Upper lobe of left lung (tissue), 6 donors: ENCODE measurements at places on chromosomes 1 and 21. TPM values are rescaled to one million over a fixed set of nuclear protein-coding genes. Genes with fewer than 3 reads are reported as not detected.

The POLR3C gene
- total RNA-seq = 24.6 TPM

GRCh38 chr1:69994241-69994640, 211.1 kb downstream of the LRRC40 start:
- no peak for DNase-seq
- no peak overlapping the region for H3K27ac ChIP-seq
- H3K36me3 ChIP-seq = no peaks in the 10 kb centered on the region
- no peak overlapping the region for H3K4me3 ChIP-seq

The TFF1 gene
- total RNA-seq = 0.72 TPM

GRCh38 chr1:119712342-119713038, 756 bp downstream of the PHGDH start:
- peak; percentile 71 for DNase-seq
- peaks cover 18% of the 10 kb centered on the region for H3K4me1 ChIP-seq
- peaks cover 2% of the 10 kb centered on the region for H3K27me3 ChIP-seq
- peak overlapping the region; percentile 51 for H3K4me3 ChIP-seq
- H3K36me3 ChIP-seq = no peaks in the 10 kb centered on the region

DNA sequence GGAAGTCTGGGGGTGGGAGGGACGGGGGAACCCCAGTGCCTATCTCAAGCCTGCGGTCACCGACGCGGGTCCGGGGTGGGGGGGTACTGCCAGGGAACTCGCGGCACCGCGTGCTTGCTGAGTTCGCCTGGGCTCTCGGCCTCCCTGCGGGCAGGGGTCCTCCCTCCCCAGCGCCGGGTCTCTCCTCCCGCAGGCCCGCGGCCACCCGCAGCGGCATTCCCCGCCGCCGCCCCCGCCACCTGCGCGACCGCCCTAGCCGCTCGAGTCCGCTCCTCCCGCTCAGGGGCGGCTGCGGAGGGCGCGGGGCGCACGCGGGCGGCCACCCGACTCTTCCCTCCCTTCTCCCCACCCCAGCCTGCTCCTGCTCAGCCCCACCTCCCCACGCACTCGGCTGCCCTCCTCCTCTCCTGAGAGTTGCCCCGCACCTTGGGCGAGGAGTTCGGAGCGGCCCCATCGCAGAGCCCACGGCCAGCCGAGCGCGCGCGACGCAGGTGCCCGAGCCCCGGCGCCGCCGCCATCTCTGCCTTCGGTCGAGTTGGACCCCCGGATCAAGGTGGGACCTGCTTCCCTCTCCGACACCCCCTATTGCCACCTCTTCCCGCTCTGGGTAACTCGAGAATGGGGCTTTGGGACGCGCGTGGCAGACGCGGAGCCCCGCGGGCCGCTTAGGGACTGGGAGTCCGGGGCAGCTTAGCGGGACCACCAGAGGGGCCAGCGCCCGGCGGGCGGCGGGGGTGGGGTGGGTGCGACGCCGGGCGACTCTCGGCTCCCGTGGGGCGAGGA, 105.0 kb downstream of the LEPR start:
- H3K4me3 ChIP-seq = peak overlapping the region; percentile 39
- peaks cover 12% of the 10 kb centered on the region for H3K27me3 ChIP-seq
- H3K36me3 ChIP-seq = no peaks in the 10 kb centered on the region
- DNase-seq = no peak
- H3K4me1 ChIP-seq = peaks cover 11% of the 10 kb centered on the region

The CSF3R gene
- total RNA-seq = 192 TPM

The CD58 gene
- total RNA-seq = 37.7 TPM

The HRNR gene
- not detected for total RNA-seq

The LHX8 gene
- total RNA-seq = not detected

GRCh38 chr1:35536556-35537162, 20.5 kb downstream of the KIAA0319L start:
- no peaks in the 10 kb centered on the region for H3K27me3 ChIP-seq
- DNase-seq = no peak
- H3K4me1 ChIP-seq = peaks cover 55% of the 10 kb centered on the region
- no peaks in the 10 kb centered on the region for H3K36me3 ChIP-seq
- no peak overlapping the region for H3K4me3 ChIP-seq
- H3K27ac ChIP-seq = no peak overlapping the region

- peak overlapping the region; percentile 97 for H3K27ac ChIP-seq
- peaks cover 75% of the 10 kb centered on the region for H3K4me1 ChIP-seq
- H3K36me3 ChIP-seq = no peaks in the 10 kb centered on the region
- H3K27me3 ChIP-seq = no peaks in the 10 kb centered on the region
- DNase-seq = no peak
These were observed 116.5 kb upstream of the IRF2BP2 start for GRCh38 chr1:234726359-234726943.

The SEMA4A gene
- 63.9 TPM for total RNA-seq

DNA sequence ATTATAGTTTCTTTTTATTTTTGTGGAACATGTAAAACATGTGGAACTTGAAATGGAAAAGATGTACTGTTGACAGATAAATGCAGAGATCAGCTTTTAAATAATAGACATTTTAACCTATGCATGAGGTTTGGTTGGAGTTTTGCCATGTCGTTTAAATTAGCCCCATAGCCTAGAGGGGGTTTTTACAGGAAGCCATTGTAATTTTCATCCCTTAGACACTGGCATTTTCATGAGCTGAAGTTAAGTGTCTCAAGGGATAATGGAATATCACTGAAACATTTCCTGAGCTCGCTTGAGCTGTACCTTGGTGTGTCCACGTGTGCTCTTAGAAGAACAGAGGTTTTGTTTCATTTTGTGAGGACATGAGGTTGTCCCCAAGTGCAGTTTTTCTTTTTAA, 54.2 kb downstream of the HMCN1 start:
- H3K27ac ChIP-seq = no peak overlapping the region
- no peak for DNase-seq
- no peaks in the 10 kb centered on the region for H3K27me3 ChIP-seq
- H3K36me3 ChIP-seq = no peaks in the 10 kb centered on the region

DNA sequence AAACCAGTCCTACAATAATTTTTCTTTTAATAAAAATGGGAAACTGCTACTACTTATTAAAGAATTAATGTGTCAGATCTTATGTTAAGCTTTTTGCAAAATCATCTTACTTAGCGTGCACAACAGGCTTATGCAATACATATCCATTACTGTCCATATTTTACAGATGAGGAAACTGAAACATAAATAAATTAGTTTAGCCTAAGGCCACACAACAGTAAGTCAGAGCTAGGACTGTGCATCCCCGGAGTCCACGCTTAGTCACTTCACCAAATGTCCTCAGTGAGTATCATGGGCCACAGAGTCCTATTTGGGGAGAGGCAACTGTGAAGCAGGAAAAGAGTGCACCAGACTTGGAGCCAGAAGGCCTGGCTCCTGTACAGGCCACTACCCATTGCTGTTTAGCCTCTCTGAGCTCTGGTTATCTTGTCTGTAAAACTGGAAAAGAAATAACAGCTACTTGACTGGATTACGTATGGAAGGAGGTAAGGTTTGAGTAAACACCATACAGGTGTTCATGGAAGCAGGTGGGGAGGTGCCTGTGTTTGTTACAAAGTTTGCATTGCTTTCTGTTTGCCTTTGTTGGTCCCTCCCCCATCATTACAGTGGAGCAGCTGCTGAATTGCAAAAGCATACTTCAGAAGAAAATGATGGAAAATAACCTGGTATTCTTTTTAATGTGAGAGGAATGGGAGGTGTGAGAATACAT, 192.8 kb downstream of the FCRL5 start:
- H3K4me1 ChIP-seq = no peaks in the 10 kb centered on the region
- no peaks in the 10 kb centered on the region for H3K27me3 ChIP-seq
- no peak overlapping the region for H3K27ac ChIP-seq
- no peak overlapping the region for H3K4me3 ChIP-seq
- no peaks in the 10 kb centered on the region for H3K36me3 ChIP-seq

DNA sequence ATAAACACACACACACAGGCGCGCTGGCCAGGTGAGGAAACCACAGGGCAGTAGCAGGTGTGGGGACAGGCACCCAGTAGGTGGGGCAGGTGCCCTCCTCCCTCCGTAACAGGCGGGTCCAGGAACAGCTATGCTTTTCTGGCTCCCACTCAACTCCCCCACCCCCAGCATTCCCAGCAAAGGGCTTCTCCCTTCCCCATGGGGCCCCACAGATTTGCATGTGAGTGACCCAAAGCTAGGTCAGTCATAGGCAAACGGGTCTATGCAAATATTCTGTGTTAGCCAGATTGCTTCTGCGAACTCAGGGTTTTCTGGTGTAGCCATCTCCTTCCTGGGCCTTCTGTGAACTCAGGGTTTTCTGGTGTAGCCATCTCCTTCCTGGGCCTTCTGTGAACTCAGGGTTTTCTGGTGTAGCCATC, 114.2 kb downstream of the SIK1 start:
- H3K36me3 ChIP-seq = no peaks in the 10 kb centered on the region
- peaks cover 9% of the 10 kb centered on the region for H3K4me1 ChIP-seq
- no peak overlapping the region for H3K27ac ChIP-seq
- no peak overlapping the region for H3K4me3 ChIP-seq

The GUCA2B gene
- not detected for total RNA-seq

GRCh38 chr21:39850333-39850732, 16.9 kb upstream of the PCP4 start:
- no peak overlapping the region for H3K4me3 ChIP-seq
- no peaks in the 10 kb centered on the region for H3K4me1 ChIP-seq
- DNase-seq = peak; percentile 41
- H3K36me3 ChIP-seq = no peaks in the 10 kb centered on the region

The SMIM1 gene
- 10.9 TPM for total RNA-seq

DNA sequence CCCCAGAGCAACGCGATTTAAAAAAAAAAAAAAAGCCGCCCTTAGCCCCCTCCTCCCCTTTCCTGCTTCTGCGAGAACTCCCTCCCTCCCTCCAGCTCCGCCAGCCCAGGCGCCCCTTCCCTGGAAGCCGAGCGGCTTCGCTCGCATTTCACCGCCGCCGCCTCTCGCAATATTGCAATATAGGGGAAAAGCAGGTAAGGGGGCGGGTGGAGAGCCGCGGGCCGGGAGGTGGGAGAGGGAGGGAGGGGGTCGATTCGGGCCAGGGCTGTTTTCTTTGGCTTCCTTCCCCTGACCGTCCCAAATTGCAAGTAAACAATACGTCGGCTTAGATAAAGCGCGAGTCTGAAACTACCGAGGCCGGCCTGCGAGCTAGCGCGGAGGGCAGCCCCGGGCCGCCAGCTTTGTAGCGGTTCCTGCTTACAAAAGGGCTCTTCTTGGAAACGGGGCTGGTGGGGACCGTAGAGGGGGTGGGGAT, 408 bp downstream of the LMO4 start:
- no peaks in the 10 kb centered on the region for H3K36me3 ChIP-seq
- peak overlapping the region; percentile 96 for H3K27ac ChIP-seq
- H3K4me1 ChIP-seq = peaks cover 19% of the 10 kb centered on the region
- H3K4me3 ChIP-seq = peak overlapping the region; percentile 82
- no peaks in the 10 kb centered on the region for H3K27me3 ChIP-seq
- peak; percentile 87 for DNase-seq

GRCh38 chr1:163163881-163164582, 38.7 kb downstream of the RGS5 start:
- no peak overlapping the region for H3K27ac ChIP-seq
- H3K4me3 ChIP-seq = no peak overlapping the region
- H3K27me3 ChIP-seq = no peaks in the 10 kb centered on the region
- no peaks in the 10 kb centered on the region for H3K36me3 ChIP-seq

GRCh38 chr1:229128066-229128608, 142.8 kb upstream of the RAB4A start:
- no peaks in the 10 kb centered on the region for H3K27me3 ChIP-seq
- no peak for DNase-seq
- no peaks in the 10 kb centered on the region for H3K36me3 ChIP-seq
- H3K27ac ChIP-seq = no peak overlapping the region

- H3K27ac ChIP-seq = peak overlapping the region; percentile 74
- no peak for DNase-seq
- peaks cover 41% of the 10 kb centered on the region for H3K4me1 ChIP-seq
These were observed 1.2 kb downstream of the SMIM1 start for GRCh38 chr1:3773572-3774275.

- peak; percentile 40 for DNase-seq
- peak overlapping the region; percentile 85 for H3K27ac ChIP-seq
- H3K27me3 ChIP-seq = no peaks in the 10 kb centered on the region
- H3K4me1 ChIP-seq = peaks cover 63% of the 10 kb centered on the region
- no peaks in the 10 kb centered on the region for H3K36me3 ChIP-seq
- peak overlapping the region; percentile 44 for H3K4me3 ChIP-seq
These were observed 37.4 kb upstream of the WASF2 start for GRCh38 chr1:27527223-27527889.

- no peak overlapping the region for H3K4me3 ChIP-seq
- H3K27me3 ChIP-seq = no peaks in the 10 kb centered on the region
- H3K36me3 ChIP-seq = peaks cover 16% of the 10 kb centered on the region
- peaks cover 22% of the 10 kb centered on the region for H3K4me1 ChIP-seq
- no peak for DNase-seq
- no peak overlapping the region for H3K27ac ChIP-seq
These were observed 13.6 kb downstream of the ATP1B1 start for GRCh38 chr1:169120066-169120465.

DNA sequence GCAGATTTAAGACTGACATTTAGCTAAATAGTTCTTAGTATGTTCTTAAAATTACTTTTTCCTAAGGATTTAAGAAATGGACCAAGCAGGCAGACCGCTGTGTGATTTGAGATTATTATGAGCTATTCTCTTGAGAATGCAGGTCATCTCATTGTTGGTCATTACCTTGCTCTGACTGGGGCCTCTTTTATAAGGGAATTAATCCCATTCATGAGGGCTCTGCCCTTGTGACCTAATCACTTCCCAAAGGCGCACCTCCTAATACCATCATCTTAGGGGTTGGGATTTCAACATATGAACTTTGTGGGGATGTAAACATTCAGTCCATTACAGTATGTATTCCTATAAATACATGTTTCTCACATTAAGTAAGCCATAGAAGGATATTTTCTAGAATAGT, 24.2 kb downstream of the OSBPL9 start:
- H3K4me3 ChIP-seq = no peak overlapping the region
- H3K27me3 ChIP-seq = no peaks in the 10 kb centered on the region

- no peak overlapping the region for H3K27ac ChIP-seq
- no peaks in the 10 kb centered on the region for H3K27me3 ChIP-seq
These were observed 39.6 kb upstream of the KANK4 start for GRCh38 chr1:62358665-62359373.

The CALML6 gene
- total RNA-seq = 0.39 TPM

DNA sequence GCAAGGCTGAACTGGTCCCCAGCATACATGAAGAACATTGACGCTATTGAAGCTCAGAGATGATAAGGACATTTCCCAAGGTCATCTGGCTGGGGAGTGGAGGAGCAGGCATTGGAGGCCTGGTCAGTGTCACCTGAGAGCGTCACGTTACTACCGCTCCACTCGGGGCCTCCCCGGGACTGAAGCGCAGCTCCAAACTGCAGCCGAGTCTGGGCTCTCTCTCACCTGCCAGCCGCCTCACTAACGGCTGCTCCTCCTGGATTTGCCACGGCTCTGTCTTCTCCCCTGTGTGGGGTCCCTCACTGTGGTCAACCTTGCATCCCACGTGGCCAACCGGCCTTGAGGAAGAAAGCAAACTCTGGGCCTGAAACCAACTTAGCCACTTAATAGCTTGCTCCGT, 111.3 kb downstream of the ADSS2 start:
- peaks cover 3% of the 10 kb centered on the region for H3K4me1 ChIP-seq
- H3K36me3 ChIP-seq = no peaks in the 10 kb centered on the region
- H3K27me3 ChIP-seq = no peaks in the 10 kb centered on the region
- no peak overlapping the region for H3K27ac ChIP-seq
- H3K4me3 ChIP-seq = no peak overlapping the region
- peak; percentile 39 for DNase-seq
